ENCODE measurements at places on chromosomes 1 and 21.

- DNase-seq: no peak
Observed at GRCh38 chr21:44957901-44958451, 18.1 kb downstream of the SLX9 start.

DNA sequence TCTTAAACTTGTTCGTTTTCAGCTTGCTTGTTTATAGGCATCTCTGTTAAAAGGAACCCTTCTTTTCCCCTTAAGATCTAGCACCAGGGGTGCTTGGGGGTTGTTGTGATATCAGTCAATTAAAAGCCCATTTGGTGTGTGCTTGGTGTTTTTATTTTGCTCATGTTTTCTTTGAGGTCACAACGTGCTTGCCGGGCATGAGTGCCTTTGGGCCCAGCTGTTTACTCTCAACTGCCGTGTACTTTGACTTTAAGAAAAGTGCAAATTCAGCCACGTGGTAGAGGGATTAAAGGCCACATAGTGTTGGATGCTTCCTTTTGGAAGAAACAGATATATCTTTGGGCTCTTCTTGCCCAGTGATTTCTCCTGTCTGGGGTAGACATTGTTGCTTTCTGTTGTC is 10.5 kb downstream of the ARID1A start:
- DNase-seq: no peak

GRCh38 chr1:44012404-44012803 is 18.9 kb downstream of the SLC6A9 start:
- no peak for DNase-seq

DNA sequence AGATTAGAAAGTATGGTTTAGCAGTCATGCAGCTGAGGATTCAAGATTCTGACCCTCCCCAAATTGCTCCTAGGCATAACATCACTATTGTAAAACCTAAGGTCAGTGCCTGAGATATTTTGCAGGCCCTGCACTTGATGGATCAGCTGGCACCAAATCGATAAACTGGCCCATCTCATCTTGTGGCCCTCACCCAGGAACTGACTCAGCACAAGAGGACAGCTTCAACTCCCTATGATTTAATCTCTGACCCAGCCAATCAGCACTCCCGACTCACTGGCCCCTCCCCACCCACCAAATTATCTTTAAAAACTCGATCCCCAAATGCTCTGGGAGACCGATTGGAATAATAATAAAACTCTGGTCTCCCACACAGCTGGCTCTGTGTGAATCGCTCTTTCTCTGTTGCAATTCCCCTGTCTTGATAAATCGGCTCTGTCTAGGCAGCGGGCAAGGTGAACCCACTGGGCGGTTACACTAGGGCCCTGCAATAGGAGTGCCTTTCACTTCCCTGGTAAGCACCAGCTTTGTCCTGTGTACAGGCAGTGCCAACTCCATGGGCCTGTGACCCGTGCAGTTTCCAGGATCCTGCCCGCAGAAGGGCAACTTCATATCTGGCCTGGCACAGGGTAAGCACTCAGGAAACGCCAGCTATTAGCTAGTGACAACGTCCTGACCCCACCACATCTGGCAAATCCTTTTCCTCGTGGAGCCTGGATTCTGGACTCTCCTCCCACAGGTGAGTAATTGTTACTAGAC is 28.7 kb upstream of the SLC2A5 start:
- DNase-seq: no peak

DNA sequence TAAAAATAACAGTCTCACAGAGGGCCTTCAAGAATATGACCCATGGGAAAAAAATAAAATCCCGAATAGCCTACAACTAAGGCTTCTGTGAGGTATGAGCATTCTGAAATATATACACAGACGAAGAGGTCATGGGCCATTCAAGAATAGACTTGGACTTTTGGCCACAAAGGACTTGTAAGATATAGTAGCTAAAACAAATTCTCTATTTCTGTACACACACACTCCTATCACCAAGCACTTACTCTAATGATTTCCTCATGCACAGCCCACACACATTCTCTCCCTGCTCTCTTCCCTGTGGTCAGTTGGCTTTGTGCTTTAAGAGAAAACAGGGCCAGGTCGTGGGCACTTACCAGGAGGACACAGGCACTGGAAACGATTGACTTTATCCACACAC is 69.7 kb upstream of the ADAM30 start:
- no peak for DNase-seq

GRCh38 chr1:116485071-116485735 is 85.6 kb downstream of the CD58 start:
- DNase-seq: no peak

DNA sequence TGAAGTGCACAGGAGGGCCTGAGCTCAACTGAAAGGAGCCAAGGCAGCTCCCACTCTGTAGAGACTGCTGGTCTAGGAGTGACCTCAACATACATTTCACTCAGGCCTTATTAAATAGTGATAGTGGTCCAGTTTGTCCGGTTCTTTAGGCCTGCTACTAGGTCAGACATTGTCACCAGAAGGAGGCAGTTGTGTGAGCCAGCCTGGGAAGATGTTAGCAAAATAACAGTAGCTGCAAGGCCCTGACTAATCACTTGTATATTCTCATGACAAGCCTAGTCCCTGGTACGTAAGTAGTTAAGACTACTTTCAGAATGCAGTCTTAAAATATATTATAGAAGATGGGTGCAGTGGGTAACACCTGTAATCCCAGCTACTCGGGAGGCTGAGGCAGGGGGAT is 264.0 kb upstream of the CAMK1G start:
- DNase-seq: no peak

- no peak for DNase-seq
Observed at GRCh38 chr1:162141281-162142054, 72.0 kb downstream of the NOS1AP start.

GRCh38 chr1:172449585-172450523 is 6.0 kb upstream of the PIGC start:
- DNase-seq: no peak

- DNase-seq: no peak
Observed at GRCh38 chr1:34858901-34859445, 576 bp downstream of the SMIM12 start.

DNA sequence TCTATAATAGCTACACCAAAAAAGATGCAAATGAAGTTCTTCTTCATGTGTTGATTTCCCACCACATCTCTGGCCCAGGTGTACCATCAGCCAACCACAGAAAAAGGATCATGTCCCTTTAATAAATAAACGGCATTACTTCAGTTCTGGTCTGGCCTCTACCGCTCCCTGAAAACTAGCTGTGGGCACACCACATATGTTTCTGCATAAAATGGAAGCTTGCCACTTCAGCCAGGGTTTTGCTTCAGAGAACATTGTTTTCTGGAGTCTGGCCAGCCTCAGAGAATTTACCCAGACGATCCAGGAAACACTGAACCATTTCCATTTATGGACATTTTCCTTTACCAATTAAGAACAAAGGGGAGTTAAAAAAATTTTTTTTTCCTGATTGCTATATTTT is 5.8 kb upstream of the LAMC2 start:
- no peak for DNase-seq

DNA sequence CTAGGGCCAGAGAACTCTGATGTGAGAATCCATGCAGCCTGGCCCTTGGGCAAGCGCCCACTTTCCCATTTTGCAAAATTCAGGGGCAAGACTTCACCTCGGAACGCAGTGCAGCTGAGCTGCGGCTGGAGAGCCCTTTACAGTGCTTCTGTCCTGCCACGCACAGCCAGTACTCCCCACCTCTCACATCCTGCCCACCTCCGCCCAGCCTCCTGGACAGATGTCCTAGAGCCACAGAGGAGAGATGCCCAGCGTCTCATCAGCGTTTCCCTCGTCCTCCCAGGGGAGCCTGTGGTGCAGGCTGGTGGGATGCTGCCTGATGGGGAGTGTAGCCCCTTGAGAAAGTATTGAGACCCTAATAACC is 29.6 kb downstream of the RUNX3 start:
- no peak for DNase-seq

- no peak for DNase-seq
Observed at GRCh38 chr1:17752356-17752755, 2.8 kb upstream of the ACTL8 start.

GRCh38 chr1:51734896-51735745 is 118.2 kb downstream of the OSBPL9 start:
- DNase-seq: no peak

DNA sequence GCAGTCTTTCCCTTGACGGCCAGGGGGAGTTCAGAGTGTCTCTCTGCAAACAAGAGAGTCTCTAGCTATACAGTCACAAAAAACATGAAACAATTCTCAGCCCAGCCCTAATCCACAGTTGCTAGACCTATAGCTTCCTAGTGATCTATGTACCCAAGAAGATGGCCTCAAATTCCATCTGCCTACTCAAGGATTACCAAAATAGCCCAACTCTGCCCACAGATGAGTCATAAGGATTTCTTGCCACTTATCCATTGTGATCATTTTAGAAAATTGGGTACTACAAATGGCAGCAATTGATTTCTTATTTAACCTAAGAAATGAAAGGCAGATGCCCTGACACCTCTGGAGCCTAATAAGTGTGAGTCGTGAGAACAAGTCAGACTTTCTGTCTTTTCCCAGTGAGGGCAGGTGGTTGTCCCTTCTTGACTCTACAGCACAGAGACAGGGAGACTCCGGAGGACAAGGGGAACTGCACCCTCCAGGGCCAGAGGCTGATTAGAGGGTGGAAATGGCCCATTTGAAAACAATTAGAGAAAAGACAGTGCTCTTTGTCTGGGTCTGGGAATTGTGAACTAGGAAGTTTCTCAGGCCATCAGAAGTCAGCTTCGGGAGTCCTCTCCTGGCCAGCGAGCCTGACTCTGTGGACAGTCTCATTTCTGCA is 65.4 kb downstream of the ABCA4 start:
- no peak for DNase-seq

GRCh38 chr1:210633636-210634035 is 304.9 kb downstream of the HHAT start:
- DNase-seq: peak; percentile 12

GRCh38 chr1:231878737-231879136 is 252.1 kb downstream of the DISC1 start:
- no peak for DNase-seq

DNA sequence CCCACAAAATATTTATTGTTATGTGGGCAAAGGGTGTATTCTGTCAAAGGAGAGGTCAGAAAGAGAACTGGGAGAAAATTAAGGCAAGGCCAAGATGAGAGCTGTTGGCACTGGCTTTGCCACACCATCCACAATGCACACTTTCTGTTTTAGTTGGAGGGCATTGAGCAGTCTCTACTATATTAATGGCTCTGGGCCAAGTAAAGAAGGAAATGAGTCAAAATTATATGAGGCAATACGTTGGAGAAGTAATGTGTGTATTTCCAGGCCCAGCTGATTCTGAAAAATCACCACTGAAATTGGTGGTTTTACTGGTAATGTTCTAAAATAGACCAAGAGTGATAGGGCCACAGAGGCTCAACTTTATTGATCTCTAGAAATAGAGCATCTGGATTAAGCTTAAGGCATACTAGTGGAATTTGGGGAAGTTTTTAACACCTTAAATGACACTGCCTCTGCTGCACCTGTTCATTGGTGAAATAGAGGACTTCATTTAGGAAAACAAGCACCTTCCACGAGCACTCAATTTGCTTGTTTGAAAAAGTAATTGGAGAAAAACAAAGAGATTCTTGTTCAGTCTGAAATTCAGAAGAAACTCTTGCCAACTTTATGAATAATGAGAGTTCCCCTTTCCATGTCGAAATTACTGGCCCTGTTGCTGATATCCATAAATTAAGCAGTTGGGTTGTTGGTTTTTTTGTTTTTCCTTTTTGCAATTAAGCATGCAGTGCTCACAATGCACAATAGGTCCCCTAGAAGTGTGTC is 424.9 kb downstream of the ADGRL2 start:
- no peak for DNase-seq

DNA sequence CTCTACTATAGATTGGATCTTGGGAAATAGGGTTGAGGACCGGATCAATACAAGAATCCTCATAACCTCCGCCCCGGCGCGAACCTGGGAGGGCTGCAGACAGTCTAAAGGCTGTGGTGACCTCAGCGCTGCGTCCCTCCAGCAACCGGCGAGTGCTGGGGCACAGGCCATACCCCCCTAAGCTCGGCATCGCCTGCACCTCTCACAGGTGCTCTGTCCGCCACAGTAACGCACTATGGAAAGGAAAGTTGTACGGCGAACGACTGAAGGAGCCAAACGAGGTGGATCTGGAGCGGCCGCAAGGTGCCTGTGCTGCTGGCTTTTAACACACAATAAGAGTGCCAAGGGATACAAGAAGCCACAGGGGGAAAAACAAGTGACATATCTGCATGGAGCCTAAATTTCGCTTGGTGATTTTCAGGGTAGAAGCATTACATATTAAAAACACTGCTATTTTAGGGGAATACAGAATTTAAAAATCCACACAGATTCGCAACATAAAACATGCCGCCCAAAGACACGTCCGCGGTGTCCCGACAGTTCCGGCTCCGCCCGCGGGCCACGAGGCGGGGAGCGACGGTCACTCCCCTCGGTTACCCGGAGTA is 1.4 kb upstream of the RBM15 start:
- no peak for DNase-seq

DNA sequence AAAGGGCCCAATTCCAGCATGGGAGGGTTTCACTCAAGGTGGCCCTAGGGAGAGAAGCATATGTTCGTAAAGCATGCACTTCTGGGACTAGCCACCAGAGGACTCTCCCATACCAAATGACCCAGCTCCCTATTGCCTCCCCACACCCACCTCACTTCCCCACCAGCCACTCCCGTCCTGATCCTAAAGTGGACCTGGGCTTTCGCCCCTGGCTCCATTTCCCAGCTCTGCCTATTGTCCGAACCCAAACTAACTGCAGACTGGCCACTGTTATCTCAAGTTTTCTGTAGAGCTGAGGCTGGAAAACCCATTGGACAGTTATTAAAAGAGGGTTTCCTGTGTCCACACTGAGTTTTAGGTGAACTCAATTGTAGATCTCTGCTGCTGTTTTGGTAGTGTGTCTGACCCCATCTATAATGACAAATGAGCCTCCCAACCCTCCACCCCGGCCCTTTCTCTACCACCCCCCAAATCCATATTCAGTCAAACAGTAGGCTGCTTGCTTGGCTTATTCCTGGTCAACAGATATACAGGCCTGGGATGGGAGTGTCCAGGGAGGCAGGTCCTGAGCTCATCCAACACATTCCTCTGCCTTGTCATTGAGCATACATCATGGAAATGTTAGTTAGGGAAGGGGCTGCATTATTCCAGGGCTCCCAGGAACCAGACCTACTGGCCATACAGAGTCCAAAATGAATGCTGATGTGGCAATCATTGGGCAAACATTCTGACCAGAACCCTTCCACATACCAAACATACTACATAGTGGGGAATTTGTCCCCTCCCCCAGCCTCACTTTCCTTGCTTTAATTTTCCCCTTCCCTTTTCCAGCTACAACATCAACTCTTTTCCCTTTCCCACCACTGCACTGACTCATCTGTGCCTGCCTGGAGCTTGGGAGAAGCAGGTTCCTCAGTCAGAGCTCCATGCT is 59.2 kb downstream of the ABCA4 start:
- peak; percentile 56 for DNase-seq

- no peak for DNase-seq
Observed at GRCh38 chr1:147201276-147201675, 23.9 kb downstream of the FMO5 start.

DNA sequence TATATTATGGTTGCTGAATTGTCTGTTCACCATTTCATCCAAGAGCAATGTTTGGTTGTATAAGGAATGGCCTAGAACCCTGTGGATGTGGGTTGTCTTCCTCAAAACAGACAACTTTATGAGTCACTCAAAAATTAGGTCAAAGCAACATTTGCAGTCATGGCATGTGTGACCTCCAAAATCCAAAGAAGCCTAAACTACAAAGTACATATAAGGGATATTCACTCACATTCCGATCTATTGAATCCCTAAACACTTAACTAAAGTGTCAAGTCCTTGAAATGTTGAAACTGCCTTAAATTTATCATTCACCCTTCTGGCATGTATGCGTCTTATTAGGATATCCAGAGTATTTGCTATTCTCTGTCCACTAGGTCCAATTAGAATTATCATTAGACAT is 491.5 kb downstream of the NUF2 start:
- no peak for DNase-seq

Data from nucleus accumbens (tissue), 56 donors.